Thymus (tissue), 14 donors: ENCODE measurements at places on chromosomes 2 and 18. TPM values are rescaled to one million over a fixed set of nuclear protein-coding genes. Genes with fewer than 3 reads are reported as not detected.
A peak's percentile ranks its signal among the peaks of the same experiment; 100 is the strongest.

DNA sequence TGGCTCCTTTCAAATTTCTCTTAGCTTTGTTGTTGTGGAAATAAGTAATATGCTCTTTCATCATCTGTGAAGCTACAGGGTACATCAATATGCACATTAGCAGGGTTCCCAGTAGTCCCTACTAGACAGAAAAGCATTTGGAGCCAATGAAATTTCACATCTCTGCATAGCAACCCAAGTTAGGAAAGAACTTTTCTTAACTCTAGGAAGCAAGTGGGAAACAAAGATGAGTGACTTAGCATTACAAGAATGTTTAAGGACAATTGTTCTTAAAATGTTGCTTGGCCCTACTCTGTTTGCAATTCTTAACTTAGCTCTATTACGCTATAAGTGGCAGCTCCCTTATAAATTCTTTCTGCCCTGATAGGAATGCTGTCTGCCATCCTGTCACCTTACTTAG lies 39.6 kb downstream of the ZEB2 start:
- H3K4me3 ChIP-seq, result no peak overlapping the region
- no peaks in the 10 kb centered on the region for H3K27me3 ChIP-seq
- no peaks in the 10 kb centered on the region for H3K4me1 ChIP-seq
- no peak overlapping the region for H3K27ac ChIP-seq
- no peaks in the 10 kb centered on the region for H3K36me3 ChIP-seq
- DNase-seq, result no peak

FBLN7 gene
- total RNA-seq, result 6.0 TPM

- H3K36me3 ChIP-seq, result no peaks in the 10 kb centered on the region
- H3K27me3 ChIP-seq, result no peaks in the 10 kb centered on the region
- peak overlapping the region; percentile 62 for H3K27ac ChIP-seq
- H3K4me3 ChIP-seq, result no peak overlapping the region
These were observed 355.9 kb upstream of the HNRNPA3 start for GRCh38 chr2:176856683-176857082.

DNA sequence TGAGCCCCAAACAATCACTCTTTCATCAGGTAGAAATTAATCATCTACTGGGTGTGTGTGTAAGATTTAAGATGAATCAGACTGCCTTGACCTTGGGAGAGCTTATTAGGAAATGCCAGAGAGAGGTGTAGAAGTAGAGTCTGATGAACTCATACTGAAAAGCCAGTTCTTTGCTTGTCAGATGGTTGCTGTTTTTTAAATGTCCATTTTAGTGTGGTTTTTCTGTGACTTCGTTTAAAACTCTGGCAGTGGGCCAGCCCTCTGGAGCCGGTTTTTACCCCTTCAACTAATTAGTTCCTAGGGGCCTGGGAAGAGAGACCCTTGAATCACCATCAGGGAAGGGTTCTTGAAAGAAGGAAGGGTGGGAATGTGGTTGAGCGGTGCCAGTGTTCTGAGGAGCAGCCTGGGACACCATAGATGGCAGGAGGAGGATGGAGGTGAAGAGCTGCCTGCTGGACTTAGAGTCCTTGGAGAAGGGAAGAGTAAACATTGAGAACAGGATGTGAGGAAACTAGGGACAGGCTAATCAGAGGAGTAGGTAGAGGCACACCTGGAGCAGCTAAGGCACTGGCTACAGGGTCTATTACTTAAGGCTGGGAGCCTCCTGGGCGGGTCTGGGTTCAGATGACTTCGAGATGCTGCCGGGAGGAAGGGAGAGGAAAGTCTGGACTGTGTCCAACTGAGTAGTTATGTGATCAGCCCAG lies 66.1 kb downstream of the LRRFIP1 start:
- H3K27ac ChIP-seq, result peak overlapping the region; percentile 86
- H3K4me3 ChIP-seq, result peak overlapping the region; percentile 86
- H3K27me3 ChIP-seq, result peaks cover 10% of the 10 kb centered on the region
- peak; percentile 51 for DNase-seq

FRZB gene
- total RNA-seq, result 2.5 TPM

KCNJ13 gene
- total RNA-seq, result 0.24 TPM

DNA sequence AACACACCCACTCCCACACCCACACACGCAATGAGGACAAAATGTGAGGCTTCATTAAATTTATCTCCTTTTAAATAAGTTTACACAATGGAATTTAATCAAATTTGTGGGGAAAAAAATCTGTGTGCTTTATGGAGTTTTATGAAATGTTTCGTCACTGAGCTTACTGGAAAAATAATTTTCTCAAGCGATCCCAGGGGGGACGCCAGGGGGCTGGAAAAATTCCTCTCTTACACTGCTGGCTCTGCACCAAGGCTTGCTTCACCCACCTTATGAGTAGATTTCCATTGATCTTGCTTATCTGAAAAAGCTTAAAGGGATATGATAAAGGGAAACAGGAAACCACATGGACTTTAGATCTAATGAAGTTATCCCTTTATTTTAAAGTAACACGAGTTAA lies 95.5 kb downstream of the CABYR start:
- no peak overlapping the region for H3K27ac ChIP-seq
- H3K36me3 ChIP-seq, result no peaks in the 10 kb centered on the region
- H3K4me1 ChIP-seq, result no peaks in the 10 kb centered on the region
- H3K4me3 ChIP-seq, result no peak overlapping the region
- DNase-seq, result no peak
- H3K27me3 ChIP-seq, result no peaks in the 10 kb centered on the region

- peaks cover 14% of the 10 kb centered on the region for H3K36me3 ChIP-seq
- peak; percentile 86 for DNase-seq
- H3K4me3 ChIP-seq, result no peak overlapping the region
- H3K27ac ChIP-seq, result no peak overlapping the region
These were observed 13.2 kb downstream of the NABP1 start for GRCh38 chr2:191691016-191691735.

C2orf80 gene
- total RNA-seq, result not detected

- no peaks in the 10 kb centered on the region for H3K27me3 ChIP-seq
- no peak for DNase-seq
- no peak overlapping the region for H3K4me3 ChIP-seq
- H3K36me3 ChIP-seq, result no peaks in the 10 kb centered on the region
These were observed 241.3 kb downstream of the PAX3 start for GRCh38 chr2:222057347-222058073.

DNA sequence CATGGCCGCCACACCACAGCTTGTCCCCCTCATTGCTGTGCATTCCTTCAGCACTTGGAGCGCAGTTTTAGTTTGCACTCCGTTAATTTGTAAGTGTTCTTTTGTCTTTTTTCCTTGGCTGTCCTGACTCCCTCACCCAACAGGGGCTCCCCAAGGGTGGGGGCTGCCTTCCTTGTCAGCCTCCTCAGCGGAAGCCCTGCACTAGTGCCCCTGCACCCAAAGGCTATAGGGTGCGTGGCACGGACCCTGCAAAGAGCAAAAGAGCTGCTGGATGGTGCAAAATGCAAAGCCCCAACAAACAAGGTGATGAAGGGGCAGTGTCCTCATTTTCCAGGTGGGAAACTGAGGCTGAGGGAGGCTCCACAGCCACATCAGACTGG lies 46.8 kb downstream of the EMX1 start:
- H3K36me3 ChIP-seq, result no peaks in the 10 kb centered on the region
- DNase-seq, result no peak
- no peaks in the 10 kb centered on the region for H3K4me1 ChIP-seq
- no peak overlapping the region for H3K27ac ChIP-seq
- no peaks in the 10 kb centered on the region for H3K27me3 ChIP-seq
- H3K4me3 ChIP-seq, result no peak overlapping the region

DNA sequence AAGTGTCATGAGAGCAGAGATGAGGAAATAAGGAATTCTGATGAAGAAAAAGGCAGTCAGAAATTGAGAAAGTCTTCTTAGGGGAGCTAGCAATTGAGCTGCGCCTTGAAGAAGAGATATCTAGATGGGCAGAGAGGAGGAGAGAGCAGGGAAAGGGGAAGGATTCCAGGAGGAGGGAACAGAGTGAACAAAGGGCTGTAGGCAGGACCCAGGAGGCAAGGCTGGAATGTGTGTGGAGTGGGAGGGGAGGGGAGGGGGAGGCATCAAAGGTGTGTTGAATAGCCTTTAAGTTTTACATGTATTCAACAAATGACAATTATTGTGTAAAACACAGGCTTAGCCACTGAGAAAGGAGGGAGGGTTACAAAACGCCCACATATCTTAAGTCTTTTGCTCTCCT lies 164.5 kb downstream of the TDRD15 start:
- no peaks in the 10 kb centered on the region for H3K36me3 ChIP-seq
- H3K27me3 ChIP-seq, result no peaks in the 10 kb centered on the region
- no peak overlapping the region for H3K27ac ChIP-seq
- no peak for DNase-seq
- no peaks in the 10 kb centered on the region for H3K4me1 ChIP-seq

GRCh38 chr2:64008434-64009009 lies 10.7 kb downstream of the VPS54 start:
- DNase-seq, result no peak
- H3K4me3 ChIP-seq, result no peak overlapping the region

DNA sequence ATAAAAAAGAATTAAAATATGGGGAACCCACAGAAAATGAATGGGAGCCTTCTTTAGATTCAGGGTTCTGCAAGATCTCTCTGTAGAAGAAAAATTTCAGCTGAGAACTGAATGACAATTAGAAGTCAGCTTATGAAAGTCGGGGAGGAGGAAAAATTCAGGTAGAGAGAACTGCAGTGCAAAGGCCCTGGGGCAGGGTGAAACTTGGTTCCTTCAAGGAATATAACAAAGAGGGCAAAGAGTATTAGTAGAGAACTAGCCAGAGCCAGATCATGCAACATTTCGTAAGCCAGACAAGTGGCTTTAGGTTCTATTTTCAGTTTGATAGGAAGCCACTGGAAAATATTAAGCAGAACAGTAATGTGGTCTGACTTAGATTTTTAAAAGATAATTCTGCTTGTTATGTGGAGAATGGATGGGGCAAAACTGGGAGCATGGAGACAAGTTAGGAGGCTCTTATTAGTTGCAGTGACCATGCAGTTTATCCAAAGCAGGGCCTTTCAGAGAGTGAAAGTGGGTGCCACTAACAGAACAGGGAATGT lies 27.9 kb downstream of the RAB27B start:
- no peaks in the 10 kb centered on the region for H3K36me3 ChIP-seq
- H3K27me3 ChIP-seq, result no peaks in the 10 kb centered on the region
- H3K4me3 ChIP-seq, result no peak overlapping the region
- no peak for DNase-seq
- H3K27ac ChIP-seq, result no peak overlapping the region

MERTK gene
- 5.7 TPM for total RNA-seq

DNA sequence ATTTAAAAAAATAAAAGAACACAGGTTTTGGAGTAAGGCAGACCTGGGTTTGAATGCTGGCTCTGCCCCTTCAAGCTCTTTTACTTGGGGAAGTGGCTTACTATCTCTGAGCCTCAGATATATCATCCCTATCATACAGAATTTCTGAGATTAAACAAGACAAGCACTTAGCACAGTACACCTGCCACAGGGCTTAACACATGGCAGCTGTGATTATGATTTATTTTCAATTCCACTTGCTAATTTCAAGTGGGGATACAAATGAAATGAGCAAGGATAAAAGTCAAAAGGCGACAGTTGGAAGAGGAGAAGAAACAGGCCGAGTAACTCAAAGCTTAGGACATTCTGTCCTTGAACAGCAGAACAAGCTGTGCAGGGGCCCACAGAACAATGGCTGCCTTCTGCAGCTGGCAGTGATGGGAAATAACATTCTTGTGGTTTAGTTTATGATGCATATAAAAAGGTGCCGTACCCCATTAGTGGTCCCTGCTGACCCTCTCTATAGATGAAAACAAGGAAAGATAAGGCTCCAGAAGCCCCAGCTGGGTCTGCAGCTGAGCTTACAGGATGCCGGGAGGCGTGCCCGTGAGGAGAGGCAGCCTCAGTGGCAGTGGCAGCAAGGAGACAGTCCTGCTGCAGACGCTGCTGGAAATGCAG lies 45.3 kb downstream of the KIF3C start:
- DNase-seq, result no peak
- H3K27me3 ChIP-seq, result no peaks in the 10 kb centered on the region
- no peaks in the 10 kb centered on the region for H3K36me3 ChIP-seq
- H3K4me3 ChIP-seq, result no peak overlapping the region
- H3K4me1 ChIP-seq, result no peaks in the 10 kb centered on the region

DNA sequence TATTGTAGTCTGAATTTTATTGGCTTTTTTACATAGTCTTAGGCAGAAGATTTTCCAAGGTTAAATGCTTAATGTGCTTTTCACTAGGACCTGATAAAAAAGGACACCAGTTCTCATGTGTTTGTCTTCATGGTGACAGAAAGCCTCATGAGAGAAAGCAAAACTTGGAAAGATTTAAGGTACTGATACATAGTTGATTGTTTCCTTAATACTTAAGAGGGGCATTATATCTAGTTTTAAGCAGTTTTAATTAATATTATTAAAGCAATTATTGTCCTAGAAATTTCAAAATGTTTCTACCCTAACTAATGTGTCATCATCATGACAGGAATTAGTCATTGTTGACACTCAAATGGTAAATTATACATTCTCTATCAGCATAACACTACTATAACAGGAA lies 35.3 kb downstream of the DDX1 start:
- H3K27me3 ChIP-seq, result no peaks in the 10 kb centered on the region
- H3K4me3 ChIP-seq, result no peak overlapping the region
- DNase-seq, result no peak
- no peak overlapping the region for H3K27ac ChIP-seq

GRCh38 chr2:3284657-3285630 lies 92.7 kb downstream of the EIPR1 start:
- H3K27me3 ChIP-seq, result no peaks in the 10 kb centered on the region
- no peak overlapping the region for H3K27ac ChIP-seq
- no peaks in the 10 kb centered on the region for H3K4me1 ChIP-seq
- H3K4me3 ChIP-seq, result no peak overlapping the region
- H3K36me3 ChIP-seq, result no peaks in the 10 kb centered on the region

DNA sequence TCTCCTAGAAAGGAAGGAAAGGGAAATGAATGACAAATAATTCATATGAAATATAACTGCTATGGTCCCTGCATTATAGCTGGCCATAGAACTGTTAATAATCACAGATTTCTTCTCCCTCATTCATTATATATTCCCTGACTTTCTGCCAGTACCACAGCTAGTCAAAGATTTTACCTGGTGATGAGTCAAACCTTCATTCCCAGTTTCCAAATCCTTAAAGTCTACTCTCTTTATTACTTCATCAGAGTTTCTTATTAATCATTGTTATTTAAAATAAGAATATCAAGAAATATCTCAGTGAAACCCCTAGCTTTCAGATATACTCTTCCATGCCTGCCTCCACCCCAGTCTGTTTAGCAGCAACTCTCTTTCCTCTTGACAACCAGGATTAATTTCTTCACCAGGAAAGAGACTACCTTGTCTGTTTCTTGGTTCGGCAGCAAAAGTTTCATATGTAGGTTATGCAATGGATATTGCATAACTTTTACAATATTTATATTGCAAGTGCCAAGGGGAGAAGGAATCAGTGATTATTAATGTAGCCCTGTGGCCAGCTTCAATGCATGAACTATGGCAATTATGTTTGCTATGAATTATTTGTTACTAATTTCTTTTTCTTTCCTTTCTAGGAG lies 533.8 kb downstream of the FBXO15 start:
- H3K27ac ChIP-seq, result no peak overlapping the region
- H3K27me3 ChIP-seq, result no peaks in the 10 kb centered on the region
- H3K36me3 ChIP-seq, result no peaks in the 10 kb centered on the region
- no peak overlapping the region for H3K4me3 ChIP-seq
